ENCODE measurements at places on chromosomes 2 and 18.

GRCh38 chr2:198254536-198255090 lies 450.2 kb downstream of the PLCL1 start:
- no peak for DNase-seq

GRCh38 chr2:120391911-120392665 lies 46.2 kb downstream of the INHBB start:
- DNase-seq = no peak

DNA sequence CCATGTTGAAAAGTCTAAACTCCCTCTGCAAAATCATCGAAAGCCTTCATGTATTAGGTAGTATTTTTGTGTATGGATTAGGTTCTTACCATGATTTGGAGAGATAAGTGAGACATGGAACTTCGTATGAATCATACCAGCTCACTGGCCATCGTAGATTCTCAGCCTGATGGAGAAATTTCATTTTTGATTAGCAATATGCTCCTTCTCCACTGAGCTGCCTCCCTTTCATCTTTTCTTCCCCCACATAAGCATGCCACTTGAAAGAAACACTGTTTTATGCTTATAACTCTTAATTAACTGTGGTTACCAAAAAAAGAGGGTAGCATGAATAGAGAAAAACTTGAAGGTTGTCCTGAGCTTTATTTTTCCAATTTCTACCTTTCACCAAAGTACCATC lies 111.9 kb downstream of the NCK2 start:
- no peak for DNase-seq

- no peak for DNase-seq
These were observed 226.1 kb upstream of the SH3BP4 start for GRCh38 chr2:234725528-234726264.

DNA sequence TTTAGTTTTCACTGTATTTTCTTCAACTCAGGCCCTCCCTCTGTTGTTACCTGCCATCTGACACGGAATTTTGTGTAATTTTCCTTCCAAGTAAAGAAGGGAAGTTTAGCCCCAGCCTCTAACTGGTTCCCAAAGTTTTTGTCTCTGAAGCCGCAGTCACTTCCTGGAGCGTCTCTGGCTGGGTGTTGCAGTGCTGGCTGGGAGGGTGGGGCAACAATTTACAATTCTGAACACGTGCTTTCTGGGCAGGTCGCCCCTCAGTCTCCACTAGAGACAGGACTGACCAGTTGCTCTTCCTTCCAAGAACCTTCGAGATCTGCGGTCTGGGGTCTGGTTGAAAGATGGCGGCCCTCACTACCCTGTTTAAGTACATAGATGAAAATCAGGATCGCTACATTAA lies 3.5 kb downstream of the CNDP2 start:
- DNase-seq = no peak

GRCh38 chr2:227462462-227462951 lies 9.4 kb upstream of the AGFG1 start:
- no peak for DNase-seq

GRCh38 chr2:635687-636621 lies 41.3 kb downstream of the TMEM18 start:
- DNase-seq = no peak

DNA sequence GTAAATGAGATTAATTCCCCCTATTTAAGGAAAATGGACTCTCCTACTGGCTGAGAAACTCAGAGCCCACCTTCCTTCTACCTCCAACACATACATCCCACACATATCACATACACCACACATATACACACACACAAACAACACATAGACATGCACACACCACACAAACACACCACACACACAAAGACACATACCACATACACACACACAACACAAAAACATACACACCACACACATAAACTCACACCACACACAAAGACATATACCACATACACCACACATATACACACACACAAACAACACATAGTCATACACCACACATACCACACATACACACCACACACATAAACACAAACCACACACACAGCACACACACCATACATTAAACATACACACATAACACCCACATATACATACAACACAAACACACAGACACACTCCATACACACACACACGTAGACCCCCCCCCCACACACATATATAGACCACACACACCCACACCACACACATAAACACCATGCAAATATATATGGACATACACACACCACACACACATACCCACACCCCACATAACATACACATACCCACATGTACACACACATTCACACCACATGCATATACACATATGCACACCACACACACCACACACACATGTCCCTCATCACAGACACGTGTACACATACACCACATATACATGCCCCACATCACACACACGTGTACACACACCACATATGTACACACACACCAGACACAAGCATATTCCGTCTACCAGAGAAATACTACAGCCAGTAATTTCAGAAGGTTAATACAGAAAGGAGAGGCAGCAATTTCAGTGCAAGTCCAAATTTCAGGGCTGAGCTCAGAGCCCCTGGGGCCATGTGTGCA lies 204.3 kb downstream of the SNTG2 start:
- DNase-seq = no peak

DNA sequence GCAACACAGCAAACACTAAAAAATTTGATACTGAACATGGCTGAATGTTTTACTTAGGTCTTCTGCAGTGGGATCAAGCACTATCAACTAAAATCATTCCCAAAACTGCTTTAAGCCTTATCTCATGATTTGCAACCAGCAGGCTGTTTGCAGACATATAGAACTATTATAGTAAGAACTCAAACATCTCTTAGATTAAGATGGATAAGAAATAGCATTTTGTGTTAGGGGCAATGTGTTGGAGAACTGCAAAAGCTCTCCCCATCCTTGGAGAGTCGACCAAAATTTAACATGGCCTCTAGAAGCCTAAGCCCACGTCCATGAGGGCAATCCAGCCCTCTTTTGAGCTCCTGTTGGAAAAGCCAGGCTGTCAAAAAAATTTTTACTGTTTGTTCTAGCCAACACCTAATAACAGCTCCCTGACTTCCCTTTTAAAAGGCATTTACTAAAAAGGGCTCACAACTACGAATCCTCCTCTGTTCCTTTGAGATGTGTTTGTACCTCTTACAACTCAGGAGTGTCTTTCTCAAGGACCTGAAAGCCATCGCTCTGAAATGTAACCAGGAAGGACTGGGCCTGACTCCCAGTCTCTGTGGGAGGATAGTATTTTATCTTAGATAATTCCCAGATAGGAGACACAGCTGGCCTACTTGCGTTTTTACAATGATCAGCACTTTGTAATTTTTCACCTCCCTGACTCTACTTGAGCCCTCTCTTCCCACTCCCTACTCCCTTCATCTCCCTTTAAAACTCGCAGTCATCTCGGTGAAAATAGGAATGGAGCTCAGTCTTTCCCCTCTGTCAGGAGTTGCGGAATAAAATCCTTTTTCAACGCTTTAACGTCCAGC lies 1.4 kb downstream of the KRCC1 start:
- peak; percentile 11 for DNase-seq

DNA sequence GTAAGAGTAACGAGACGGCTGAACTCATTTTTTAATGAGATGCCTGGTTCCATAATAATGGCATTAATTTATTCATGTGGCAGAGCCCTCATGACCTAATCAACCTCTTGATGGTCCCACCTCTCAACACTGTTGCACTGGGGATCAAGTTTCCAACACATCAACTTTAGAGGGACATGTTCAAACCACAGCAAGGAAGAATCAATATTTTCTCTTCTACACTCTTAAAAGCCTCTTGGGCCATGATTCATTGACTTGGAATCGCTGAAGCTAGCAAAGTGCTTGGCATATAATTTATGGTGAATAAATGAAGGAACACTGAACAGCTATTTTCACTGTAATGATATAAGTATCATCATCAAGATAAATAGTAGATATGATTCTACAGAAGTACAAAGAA lies 333.0 kb downstream of the TNS1 start:
- DNase-seq = peak; percentile 39

- DNase-seq = peak; percentile 47
These were observed 54.0 kb upstream of the GPR75 start for GRCh38 chr2:53913721-53914120.

- DNase-seq = no peak
These were observed 63.7 kb downstream of the COL4A3 start for GRCh38 chr2:227228061-227228667.

DNA sequence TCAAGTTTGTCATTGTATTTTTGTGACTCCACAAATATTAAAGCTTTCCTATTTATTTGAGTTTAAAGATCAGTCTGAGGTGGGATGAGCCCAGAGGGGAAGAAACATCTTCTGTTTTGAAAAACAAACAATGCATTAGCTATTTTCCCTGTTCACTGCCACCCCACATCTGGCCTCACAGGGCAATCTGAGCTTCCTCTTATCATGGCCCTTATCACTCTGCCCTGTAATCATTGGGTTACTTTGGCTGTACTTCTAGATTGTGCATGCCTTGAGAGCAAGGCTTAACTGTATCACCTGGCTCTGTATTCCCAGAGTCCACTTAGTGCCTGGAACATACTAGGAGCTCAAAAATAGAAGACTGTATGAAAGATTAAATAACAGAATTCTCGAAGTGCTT lies 241.6 kb upstream of the NT5C1B start:
- no peak for DNase-seq

DNA sequence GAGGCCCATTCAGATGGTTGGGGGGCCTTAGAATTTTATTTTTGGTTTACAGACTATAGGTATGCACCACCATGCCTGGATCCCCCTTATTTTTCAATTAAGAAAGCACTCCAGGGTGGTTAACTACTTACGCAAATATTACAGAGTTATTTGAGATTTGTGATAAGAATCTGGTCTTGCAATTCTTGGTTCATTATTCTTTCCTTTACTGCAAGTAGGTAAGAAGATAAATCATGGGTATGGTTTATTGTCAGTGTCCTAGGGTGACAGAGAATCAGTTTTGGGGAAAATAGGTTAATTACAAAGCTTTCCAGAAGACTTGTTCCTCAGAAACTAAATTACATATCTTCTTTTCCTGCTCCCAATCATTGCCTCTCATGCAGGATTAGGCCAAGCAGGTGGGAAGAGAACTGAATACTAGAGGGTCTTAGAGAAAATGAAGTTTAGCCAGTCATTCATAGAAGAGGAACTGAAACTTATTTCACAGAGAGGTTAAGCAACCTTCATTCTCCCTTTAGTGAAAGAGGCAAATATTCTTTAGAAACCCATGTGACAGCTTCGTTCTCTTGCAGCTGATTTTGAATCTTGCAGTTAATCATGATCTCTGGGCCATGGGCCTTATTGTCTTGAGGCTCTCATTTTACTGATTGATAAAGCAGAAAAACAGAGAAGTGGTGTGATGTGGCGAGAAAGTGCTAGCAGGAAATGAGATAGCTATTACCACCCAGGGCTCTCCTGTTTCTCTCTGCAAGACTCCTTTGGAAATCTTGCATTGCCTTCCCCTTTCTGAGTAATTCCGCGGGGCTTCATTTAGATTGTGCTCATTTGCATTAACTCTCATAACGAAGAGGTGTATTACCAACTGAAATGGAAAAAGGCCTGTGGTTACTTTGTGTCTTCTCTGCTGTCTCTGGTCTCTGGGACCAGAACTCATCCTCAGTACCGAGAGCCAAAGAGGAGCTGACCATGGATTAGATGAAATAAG lies 44.8 kb upstream of the ARHGAP25 start:
- no peak for DNase-seq

All from astrocyte of the spinal cord (primary cell).